ENCODE measurements at places on chromosomes 5 and 9.
A peak's percentile ranks its signal among the peaks of the same experiment; 100 is the strongest.

GRCh38 chr5:136054142-136055019, 25.6 kb downstream of the TGFBI start:
- DNase-seq: no peak

- no peak for DNase-seq
These were observed 48.0 kb downstream of the CAMK2A start for GRCh38 chr5:150241298-150242160.

- DNase-seq: no peak
These were observed 39.2 kb upstream of the SHOC1 start for GRCh38 chr9:111833941-111834340.

- no peak for DNase-seq
These were observed 489.8 kb downstream of the SEMA5A start for GRCh38 chr5:9056046-9056445.

DNA sequence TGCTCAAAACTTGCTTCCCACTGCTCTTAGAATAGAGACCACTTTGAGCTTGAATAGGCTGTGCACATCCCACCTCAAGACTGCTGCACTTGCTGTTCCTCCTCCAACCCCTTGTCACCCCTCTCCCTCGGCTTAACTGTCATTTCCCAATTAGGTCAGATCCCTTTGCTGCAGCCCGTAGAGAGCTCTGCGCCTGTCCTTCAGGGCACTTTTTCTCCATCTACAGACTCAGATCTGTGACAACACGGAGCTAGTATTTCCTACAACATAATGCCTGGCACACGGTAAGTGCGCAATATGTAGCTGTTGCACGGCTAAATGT, 485 bp upstream of the HABP4 start:
- no peak for DNase-seq

GRCh38 chr9:6413365-6414246, 607 bp downstream of the UHRF2 start:
- peak; percentile 35 for DNase-seq

GRCh38 chr9:133739408-133740280, 1.5 kb upstream of the SARDH start:
- no peak for DNase-seq

DNA sequence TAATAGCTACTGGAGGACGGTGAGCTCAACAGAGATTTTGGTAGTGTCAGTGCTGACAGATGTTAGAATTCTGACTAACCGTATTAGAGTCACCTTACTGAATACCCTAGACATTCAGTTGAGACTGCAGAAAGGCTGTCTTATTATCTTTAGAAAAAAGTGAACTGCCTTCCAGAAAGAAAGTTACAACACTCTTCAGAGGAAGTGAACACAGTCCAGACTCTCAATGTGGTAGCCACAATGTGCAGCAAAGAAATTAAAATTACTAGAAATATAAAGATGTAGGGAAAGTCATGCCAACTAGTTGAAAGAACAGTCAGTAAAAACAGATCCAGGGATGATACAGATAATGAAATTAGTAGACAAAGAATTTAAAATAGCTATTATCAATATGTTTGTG, 47.1 kb upstream of the COL15A1 start:
- DNase-seq: no peak

- no peak for DNase-seq
These were observed 975 bp downstream of the OCLN start for GRCh38 chr5:69493396-69494133.

- DNase-seq: no peak
These were observed 119.3 kb downstream of the NMUR2 start for GRCh38 chr5:152285764-152286163.

DNA sequence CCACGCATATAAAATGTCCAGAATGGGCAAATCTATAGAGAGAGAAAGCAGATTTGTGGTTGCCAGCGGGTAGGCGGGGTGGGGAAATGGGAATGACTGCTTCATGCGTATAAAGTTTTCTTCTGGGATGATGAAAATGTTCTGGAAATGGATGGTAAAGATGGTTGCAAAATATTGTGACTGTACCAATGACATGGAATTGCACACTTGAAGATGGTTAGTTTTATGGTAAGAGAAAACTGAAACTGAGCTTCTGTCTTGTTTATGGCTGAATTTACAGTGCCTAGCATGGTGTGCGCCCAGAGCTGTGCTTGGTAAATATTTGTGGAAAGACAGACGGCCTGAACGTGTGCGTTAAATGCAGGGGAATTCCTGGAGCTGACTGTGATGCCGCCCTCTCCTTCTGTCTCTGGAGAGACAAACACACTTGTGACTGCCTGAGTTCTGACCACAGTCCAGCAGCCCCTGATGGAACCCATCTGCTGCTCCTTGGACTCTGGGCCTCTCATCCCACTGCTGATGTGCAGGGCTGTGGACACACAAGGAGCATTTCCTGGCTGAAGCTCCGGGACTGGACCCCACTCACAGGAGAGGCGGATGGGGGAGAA, 8.6 kb upstream of the PTGES start:
- DNase-seq: no peak

GRCh38 chr9:36154331-36154952, 14.7 kb upstream of the CCIN start:
- no peak for DNase-seq

DNA sequence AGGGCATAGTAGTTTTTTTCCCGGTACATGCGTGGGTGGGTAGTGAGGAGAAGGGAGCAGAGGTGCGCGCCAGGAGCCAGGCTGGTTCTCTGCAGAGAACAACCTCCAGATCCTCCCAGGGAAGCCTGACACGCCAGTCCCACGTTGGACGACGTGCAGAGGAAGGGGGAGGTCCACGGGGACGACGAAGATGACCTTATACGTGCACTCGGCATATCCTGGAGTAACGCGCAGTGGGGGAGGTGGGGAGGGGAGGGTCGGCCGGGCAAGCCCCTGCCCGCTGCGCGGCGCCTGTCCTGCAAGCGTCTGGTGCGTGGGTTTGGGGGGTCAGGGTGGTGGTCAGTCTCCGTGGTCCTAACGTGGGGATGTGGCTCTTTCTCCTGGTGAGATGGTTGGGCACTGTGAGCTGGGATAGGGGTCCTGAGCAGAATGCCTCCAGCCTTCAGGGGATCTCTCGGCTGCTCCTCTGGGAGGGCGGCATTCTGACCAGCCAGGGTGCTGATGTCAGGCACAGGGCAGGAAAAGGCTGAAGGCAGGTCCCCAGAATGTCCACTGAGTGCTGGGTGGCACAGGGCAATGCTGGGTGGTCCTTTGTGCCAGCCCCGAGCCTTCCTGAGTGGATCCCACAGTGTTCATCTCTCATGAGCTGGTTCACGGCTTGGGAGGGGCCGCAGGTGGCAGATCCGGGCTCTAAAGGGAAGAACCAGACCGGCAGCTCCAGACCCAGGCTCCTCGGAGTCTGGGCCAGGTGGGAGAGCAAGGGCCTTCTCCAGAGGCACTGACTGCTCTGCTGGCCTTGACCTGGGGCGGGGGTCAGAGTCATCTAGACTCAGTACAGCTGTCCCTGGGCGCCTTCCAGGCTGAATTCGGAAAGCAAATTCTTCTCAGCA, 10.5 kb upstream of the SCGB3A1 start:
- no peak for DNase-seq

DNA sequence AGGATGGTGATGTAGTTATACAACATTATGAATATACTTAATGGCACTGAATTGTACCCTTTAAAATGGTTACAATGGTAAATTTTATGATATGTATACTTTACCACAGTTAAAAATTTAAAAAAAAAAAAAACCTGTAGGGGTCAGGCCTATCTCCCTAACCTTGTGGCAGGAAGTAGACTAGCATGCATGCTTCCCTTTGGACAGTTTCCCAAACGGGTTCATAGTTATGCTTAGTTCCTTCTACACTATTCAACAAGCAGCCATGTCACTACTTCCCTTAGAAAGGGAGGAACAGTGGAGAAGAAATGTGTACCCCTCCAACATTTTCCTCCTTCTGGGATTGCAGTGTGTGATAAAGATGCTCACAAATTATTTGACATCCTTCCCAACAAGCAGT, 32.5 kb downstream of the IDNK start:
- no peak for DNase-seq

DNA sequence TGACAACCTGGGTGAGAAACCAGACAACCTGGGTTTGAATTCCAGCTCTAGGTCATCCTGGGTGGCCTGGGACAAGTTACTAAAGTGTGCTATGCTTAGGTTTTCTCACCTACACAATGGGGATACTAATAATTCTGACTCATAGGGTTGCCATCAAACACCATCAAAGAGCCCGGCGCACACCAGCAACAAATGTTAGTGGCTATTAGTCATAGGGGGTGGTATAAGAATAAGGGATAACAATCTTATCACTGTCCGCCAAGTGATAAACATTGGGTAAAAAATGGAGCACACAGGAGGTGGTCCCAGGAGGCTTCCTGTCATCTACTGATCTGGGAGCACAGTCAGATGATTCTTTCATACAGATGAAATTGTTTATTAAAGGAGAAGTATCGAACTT, 61.4 kb upstream of the AFAP1L1 start:
- DNase-seq: no peak

DNA sequence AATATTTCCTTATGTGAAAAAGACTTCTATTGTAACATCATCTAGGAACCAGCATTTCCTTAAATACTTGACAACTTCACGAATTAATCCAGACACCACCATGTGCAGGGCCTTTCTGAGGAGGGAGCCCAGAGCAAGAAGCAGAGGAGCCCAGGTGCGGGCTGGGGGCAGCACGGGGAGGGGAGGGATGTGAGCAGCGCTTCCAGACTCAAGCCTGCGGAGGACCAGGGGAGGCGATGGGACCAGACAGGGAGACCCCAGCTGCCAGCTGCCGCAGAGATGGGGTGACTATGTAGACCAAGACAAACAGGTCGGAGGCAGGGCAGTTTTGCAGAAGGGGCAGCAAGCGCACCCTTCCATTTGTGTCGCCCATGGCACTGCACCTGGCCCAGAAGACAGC, 596.1 kb downstream of the IRX1 start:
- DNase-seq: no peak

DNA sequence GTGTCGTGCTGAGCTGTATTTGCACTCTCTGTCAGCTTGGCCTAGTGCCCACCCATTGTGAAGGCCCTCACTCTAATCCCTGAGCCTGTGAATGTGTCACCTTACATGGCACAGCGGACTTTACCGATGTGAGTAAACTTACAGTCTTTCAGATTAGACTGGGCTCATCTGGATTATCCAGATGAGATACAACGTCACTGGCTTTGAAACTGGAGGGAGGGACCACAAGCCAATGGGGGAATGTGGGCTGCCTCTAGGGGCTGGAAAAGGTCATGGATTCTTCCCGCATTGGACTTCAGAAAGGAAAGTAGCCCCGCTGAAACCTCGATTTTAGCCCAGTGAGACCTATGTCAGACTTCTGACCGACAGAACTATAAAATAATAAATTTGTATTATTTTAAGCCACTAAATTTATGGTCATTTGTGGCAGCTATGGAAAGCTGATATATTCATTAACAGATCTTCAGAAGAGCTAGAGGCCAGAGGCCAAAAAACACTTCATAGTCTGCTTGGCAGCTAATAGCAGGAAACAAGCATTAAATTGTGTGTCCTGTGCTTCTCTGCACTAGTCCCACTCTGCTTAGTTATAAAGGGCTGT, 139.0 kb upstream of the GAS1 start:
- DNase-seq: no peak

- DNase-seq: no peak
These were observed 87.1 kb downstream of the AMBP start for GRCh38 chr9:113990975-113991471.

GRCh38 chr9:114655689-114656088, 1.9 kb downstream of the TEX53 start:
- no peak for DNase-seq

GRCh38 chr5:143277536-143277935, 126.0 kb downstream of the NR3C1 start:
- DNase-seq: no peak

DNA sequence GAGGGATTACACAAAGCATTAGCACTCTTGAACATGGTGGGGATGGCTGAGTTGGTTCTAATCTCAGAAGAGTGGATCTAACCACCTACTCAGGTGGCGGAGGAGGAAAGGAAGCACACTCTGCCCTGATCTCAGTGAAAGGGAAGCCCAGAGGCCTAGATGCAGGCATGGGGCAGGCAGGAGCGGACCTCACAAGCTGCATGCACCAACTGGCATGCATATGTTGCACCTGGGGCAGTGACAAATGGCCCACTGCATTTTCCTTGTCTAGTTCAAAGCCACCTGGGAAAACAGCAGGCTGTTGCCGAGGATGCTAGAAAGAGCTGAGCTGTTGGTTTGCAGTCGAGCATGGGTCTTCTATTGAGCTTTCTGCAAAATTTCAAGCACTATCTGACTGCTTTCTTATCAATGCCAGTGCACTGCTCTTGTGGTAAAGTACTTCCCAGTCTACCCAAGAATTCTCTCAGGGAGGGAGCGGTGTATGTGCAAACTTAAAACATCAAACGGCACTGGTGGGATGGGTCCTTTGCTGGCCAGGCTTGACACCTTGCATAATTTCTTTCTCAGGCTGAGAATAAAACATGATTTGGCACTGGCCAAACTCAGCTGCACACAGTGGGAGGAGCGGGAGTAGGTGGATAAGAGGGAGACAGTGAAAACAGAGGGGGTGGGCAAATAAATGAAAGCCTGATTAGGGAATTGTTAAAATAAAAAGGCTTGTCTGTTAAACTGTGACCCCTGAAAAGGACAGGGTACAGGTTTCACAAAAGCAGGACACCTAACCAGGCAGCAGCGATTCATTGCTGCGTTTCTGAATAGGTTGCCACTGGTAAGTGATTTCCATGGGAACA, 108.9 kb downstream of the MARCHF3 start:
- DNase-seq: no peak

- DNase-seq: no peak
These were observed 44.2 kb upstream of the COL15A1 start for GRCh38 chr9:98899408-98900056.

- no peak for DNase-seq
These were observed 12.6 kb upstream of the EXOC3 start for GRCh38 chr5:430214-430925.

- no peak for DNase-seq
These were observed 12.1 kb downstream of the FAM78A start for GRCh38 chr9:131264231-131264630.

Data from T-cell (primary cell).